Esophagus muscularis mucosa (tissue), 4 donors: ENCODE measurements at places on chromosomes 12 and 14. TPM values are rescaled to one million over a fixed set of nuclear protein-coding genes. Genes with fewer than 3 reads are reported as not detected.

- no peaks in the 10 kb centered on the region for H3K27me3 ChIP-seq
- peak overlapping the region; percentile 60 for H3K27ac ChIP-seq
- H3K4me3 ChIP-seq = peak overlapping the region; percentile 61
- H3K36me3 ChIP-seq = no peaks in the 10 kb centered on the region
- peaks cover 13% of the 10 kb centered on the region for H3K4me1 ChIP-seq
Observed at GRCh38 chr14:24081739-24082211, 10.4 kb downstream of the CPNE6 start.

DNA sequence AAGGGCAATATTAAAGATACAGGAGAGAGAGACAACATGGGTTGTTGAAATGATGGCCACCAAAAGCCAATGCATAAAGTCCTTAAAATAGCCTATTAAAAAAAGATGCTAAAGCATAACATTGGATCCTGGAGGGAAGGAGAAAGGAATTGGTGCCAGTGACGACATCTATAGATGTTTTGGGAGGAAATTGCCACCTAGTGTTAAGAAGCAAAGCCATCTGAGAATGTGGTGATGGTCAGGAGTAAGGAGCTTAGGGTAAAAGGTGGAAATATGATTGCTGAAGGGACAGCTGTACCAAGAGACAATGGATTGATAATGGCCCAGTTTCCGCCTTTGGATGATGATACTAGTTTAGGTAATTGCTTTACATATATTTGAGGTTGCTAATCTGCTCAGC lies 85.1 kb downstream of the TMEM30B start:
- no peaks in the 10 kb centered on the region for H3K4me1 ChIP-seq
- no peak for DNase-seq
- no peaks in the 10 kb centered on the region for H3K36me3 ChIP-seq

DNA sequence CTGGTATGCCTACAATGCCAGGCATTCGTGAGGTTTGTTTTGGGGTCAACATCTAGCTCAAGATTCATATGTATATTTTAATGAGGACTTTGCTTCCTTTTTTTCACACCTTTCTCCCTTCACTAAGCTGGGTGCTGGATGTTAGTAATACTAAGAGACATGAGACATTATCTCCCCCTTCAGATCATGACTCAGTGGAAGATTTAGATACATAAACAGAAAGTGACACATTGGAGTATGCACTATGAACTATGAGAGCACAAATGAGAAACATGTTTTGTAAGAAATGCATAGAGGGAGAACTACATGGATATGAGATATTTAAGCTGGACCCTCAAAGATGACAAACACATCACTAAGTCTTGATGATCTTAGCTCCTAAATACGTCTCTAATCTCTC lies 286.3 kb downstream of the RPAP3 start:
- no peaks in the 10 kb centered on the region for H3K36me3 ChIP-seq
- H3K4me3 ChIP-seq = no peak overlapping the region
- no peaks in the 10 kb centered on the region for H3K4me1 ChIP-seq
- no peak overlapping the region for H3K27ac ChIP-seq
- DNase-seq = no peak

DNA sequence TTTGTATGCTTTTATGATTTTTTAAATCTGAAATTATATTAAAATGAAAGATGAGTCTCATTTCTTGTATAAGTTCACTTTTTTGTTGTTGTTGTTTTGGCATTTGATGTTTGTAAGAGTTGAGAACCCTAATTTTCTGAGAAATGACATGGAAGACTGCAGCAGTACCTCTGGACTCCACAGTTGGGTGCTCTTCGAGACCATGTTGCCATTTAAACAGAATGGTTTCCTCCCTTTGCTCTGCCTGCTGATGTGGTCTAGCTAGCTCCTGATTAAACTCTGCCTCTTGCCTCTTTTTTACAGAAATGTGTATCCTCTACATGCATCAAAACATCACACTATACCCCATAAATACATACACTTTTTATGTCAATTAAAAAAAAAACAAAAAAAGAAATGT lies 5.8 kb upstream of the LTA4H start:
- H3K27ac ChIP-seq = no peak overlapping the region
- H3K4me3 ChIP-seq = no peak overlapping the region
- H3K4me1 ChIP-seq = peaks cover 2% of the 10 kb centered on the region
- no peaks in the 10 kb centered on the region for H3K27me3 ChIP-seq
- no peak for DNase-seq
- H3K36me3 ChIP-seq = no peaks in the 10 kb centered on the region

The ZFHX2 gene
- 1.8 TPM for total RNA-seq

The MGP gene
- 680 TPM for total RNA-seq

DNA sequence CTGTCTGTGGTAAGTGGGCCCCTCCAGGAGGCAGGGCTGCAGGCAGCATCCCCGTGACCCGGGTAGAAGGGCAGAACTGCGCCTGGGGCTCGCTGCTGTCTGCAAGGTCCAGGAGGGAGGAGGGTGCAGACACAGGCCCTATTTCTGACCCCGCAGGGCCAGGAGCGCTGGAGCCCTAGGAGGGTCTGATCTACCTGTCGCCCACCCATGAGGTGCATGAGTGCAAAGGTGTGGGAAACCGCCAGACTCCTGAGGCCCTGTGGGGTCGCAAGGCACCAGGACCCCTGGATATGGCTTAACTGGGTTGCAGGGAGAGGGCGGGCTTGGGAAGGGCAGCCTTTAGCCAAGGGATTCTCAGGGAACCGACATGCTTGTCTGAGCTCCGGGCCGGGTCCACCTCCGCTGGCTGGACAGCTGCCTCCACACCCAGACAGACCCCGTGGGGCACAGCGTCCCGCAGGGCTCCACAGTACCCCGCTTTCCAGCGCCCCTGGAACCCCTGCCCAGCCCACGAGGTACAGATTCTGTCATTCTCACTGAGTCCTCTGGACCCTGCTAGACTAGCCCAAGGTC lies 72.9 kb upstream of the TSPAN11 start:
- H3K4me3 ChIP-seq = no peak overlapping the region
- no peak overlapping the region for H3K27ac ChIP-seq
- no peaks in the 10 kb centered on the region for H3K4me1 ChIP-seq
- no peaks in the 10 kb centered on the region for H3K27me3 ChIP-seq
- no peaks in the 10 kb centered on the region for H3K36me3 ChIP-seq

DNA sequence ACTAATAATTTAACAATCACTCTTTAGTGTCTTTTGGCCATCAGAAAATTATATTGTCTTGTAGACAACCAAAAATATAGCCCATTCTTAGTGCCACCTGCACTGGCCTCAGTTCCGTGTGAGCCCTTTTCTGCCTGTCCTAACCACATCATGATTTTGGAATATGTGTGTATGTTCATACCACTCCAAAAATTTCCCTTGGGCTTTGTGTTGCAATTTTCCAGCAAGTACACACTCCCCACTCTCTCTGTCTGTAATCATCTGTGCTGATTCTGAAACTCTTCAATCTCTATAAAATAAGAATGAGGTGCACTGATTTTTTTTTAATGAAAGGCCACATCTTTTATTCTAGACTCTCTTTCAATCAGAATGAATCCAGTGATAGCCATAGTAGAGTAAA lies 196.0 kb downstream of the PIK3C2G start:
- H3K36me3 ChIP-seq = no peaks in the 10 kb centered on the region
- no peak for DNase-seq

DNA sequence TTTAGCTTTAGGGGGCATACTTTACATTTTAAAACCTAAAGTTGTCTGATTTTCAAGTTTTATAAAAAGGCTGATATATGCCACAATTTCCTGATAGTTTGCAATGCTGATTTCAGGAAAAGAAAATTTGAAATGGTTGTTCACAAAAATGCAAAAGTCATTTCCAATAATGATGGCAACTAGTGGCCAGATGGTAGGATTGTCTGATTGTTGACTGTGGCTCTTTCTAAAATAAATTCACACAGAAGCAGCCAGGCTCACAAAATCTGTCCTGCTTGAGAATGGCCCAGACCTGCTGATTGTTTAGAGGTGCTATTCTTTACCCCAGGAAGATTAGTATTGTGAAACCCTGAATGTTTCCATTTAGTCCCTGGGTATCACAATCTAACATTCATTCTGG lies 220.3 kb downstream of the NELL2 start:
- H3K27ac ChIP-seq = no peak overlapping the region
- H3K4me1 ChIP-seq = no peaks in the 10 kb centered on the region
- DNase-seq = no peak
- H3K27me3 ChIP-seq = no peaks in the 10 kb centered on the region
- no peaks in the 10 kb centered on the region for H3K36me3 ChIP-seq
- no peak overlapping the region for H3K4me3 ChIP-seq

- no peak overlapping the region for H3K27ac ChIP-seq
- H3K36me3 ChIP-seq = peaks cover 50% of the 10 kb centered on the region
- H3K4me3 ChIP-seq = peak overlapping the region; percentile 22
- H3K27me3 ChIP-seq = no peaks in the 10 kb centered on the region
Observed at GRCh38 chr12:2582631-2583030, 212.1 kb upstream of the FKBP4 start.

DNA sequence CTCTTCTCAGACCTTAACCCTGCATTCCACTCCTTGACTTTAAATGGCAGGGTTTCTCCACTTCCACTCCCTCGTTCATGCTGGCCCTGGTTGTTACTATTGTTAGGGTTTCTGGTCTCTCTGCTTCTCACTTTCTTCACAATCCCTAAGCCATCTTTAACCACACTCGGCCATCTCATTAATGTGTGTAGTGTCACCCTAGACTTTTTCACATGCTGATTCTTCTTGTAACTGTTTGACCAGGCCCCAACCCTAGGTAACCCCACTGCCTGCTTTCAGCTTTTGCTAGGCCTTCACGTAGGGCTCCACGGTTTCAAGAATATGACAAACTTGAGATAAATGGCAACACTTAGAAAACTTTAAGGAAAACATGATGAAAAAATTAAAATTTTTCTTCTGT lies 195.1 kb downstream of the IPO8 start:
- H3K4me3 ChIP-seq = no peak overlapping the region
- no peak for DNase-seq
- H3K27ac ChIP-seq = no peak overlapping the region
- no peaks in the 10 kb centered on the region for H3K27me3 ChIP-seq

The ANKRD33 gene
- not detected for total RNA-seq

DNA sequence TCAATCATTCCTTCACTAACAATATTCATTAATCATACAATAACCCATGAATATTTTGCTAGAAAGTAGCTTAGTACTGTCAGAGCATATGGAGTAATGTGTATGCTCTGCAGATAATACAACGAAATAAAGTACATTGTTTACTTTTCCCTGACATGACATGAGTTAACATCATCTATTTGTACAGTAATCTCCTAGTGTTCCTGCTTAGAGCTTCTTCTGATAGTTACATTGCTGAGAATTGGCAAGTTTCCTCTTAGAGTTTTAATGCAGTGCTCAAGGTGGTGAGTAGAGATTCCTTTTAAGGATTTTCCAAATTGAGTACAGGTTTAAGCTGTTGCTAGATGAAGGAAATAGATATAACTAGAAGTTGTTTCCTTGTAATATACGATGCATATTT lies 164.5 kb upstream of the NPAS3 start:
- no peak overlapping the region for H3K27ac ChIP-seq
- peaks cover 7% of the 10 kb centered on the region for H3K36me3 ChIP-seq
- no peaks in the 10 kb centered on the region for H3K4me1 ChIP-seq
- no peak for DNase-seq

The RNASE4 gene
- total RNA-seq = 107 TPM

The TTC5 gene
- 6.4 TPM for total RNA-seq

DNA sequence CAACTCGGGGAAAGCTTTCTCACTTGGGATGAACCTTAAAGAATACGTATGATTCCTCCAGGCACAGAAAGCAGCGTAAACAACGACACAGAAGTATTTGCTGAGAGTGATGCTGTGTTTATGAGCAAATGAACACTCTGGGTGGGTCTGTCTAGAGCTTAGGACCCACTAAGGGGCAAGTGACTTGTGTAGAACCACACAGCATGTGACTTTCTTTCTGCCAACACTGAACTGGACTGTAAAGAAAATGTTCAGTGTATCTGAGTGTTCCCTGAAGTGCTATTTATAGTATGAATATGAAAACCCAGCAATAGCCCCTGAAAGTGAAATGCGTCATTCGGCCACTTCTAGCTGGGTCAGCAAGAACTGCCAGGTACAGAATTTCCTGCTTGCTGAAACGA lies 78.5 kb downstream of the ST8SIA1 start:
- H3K4me3 ChIP-seq = peak overlapping the region; percentile 30
- H3K27ac ChIP-seq = peak overlapping the region; percentile 63
- H3K36me3 ChIP-seq = no peaks in the 10 kb centered on the region
- H3K27me3 ChIP-seq = no peaks in the 10 kb centered on the region

DNA sequence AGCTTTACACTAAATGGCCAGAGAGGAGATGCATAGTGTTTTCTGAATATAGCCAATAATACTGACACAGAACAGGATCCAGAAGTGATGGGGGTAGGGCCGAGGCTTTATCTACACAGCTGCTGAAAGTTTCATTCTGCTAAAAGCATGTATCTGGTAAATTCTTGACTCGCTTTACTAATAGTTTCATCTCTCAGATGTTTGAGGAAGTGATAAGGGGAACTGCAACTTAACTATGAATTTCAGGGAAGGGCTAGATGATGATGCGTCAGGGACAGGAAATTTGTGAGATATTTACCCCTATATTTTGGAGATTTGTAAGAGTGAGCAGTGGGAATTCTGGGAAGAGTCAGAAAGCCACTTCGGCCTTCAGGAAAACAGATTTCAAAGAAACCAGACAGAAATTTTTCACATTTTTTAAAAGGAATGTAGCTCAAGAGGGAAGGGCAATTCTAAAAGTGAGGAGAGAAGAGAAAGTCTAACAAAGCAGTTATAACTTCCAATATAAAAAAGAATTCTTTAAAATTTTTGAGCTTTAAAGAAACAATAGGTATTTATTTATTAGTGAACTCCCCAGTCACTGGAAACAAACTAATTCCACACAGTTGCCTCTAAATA lies 243.1 kb downstream of the BCAT1 start:
- H3K4me3 ChIP-seq = no peak overlapping the region
- no peaks in the 10 kb centered on the region for H3K36me3 ChIP-seq
- no peaks in the 10 kb centered on the region for H3K4me1 ChIP-seq
- H3K27me3 ChIP-seq = no peaks in the 10 kb centered on the region

DNA sequence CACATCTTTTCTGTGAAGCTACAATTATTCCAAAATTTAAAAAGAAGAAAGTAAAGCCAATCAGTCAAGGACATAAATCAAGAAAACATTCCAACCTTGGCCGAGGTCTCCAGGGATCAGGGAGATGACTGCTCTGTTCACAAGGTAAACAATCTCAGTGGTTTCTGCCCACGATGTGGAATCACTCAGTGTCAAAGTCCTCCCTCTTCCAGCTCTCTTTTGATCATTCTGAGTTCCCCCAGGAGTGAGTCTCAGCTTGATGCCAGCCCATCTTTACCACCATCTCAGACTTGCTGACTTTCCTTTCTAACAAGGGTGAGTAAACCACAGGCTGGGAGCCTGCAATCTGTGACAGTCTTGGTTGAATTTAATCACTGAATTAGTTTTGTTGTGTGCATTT lies 4.8 kb upstream of the SERPINA9 start:
- no peaks in the 10 kb centered on the region for H3K36me3 ChIP-seq
- peaks cover under 1% of the 10 kb centered on the region for H3K4me1 ChIP-seq
- H3K27me3 ChIP-seq = no peaks in the 10 kb centered on the region
- no peak for DNase-seq
- no peak overlapping the region for H3K27ac ChIP-seq

- no peaks in the 10 kb centered on the region for H3K27me3 ChIP-seq
- peak; percentile 57 for DNase-seq
- H3K36me3 ChIP-seq = no peaks in the 10 kb centered on the region
- H3K4me3 ChIP-seq = no peak overlapping the region
- H3K27ac ChIP-seq = no peak overlapping the region
Observed at GRCh38 chr12:115947696-115948062, 329.8 kb downstream of the MED13L start.

- H3K27ac ChIP-seq = no peak overlapping the region
- H3K4me3 ChIP-seq = no peak overlapping the region
- no peak for DNase-seq
- H3K27me3 ChIP-seq = peaks cover 3% of the 10 kb centered on the region
- no peaks in the 10 kb centered on the region for H3K4me1 ChIP-seq
Observed at GRCh38 chr12:119020406-119021360, 39.3 kb downstream of the SRRM4 start.
